ENCODE measurements at places on chromosomes 7 and 10. TPM values are rescaled to one million over a fixed set of nuclear protein-coding genes. Genes with fewer than 3 reads are reported as not detected.

FAM25C gene
- total RNA-seq, result not detected

- DNase-seq, result no peak
These were observed 205.5 kb upstream of the CDC14C start for GRCh38 chr7:48718731-48719378.

GRCh38 chr7:137040745-137041144 lies 172.3 kb downstream of the CHRM2 start:
- no peak for DNase-seq

- no peak for DNase-seq
These were observed 5.0 kb downstream of the CHAT start for GRCh38 chr10:49618821-49619220.

DNA sequence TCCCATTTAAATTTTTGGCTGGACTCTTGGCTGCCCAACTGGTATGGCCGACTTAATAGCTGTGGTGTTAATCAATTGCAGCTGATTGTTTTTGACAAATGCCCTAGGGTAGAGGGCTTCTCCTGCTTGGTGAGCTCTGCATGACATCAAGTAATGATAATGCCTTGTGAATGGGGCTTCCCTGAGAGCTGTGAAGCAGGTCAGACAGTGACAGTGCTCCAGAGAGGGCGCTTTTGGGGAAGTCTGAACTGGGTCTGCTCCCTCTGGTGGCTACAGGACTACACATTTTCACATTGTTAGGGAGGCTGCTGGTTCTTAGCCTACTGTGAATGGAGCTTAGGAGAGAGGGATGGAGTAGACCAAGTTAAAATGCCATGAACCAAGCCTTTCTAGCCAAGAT lies 98.8 kb downstream of the SDK1 start:
- peak; percentile 49 for DNase-seq

GRCh38 chr10:114596793-114597192 lies 61.3 kb downstream of the ABLIM1 start:
- DNase-seq, result no peak

DNA sequence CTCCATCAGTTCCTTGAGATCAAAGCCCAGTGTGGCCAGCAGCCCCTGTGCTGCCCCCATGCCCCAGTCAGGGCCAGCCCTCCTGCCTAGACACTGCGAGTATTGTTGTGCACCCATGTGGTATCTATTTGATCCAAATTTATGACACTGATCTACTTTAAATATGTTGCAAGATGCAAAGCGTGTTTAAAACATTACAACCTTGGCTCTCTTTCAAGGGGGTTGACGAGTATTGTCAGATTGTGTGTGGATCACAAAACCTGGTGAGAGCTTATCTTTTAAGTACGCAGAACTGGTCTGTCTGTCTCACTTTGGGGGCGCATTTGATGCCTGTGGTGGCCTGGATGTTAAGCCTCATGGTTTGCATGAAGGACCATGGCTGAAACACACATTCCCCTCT lies 108.9 kb downstream of the COL13A1 start:
- no peak for DNase-seq

NXPH1 gene
- total RNA-seq, result 0.17 TPM

SCART1 gene
- total RNA-seq, result 3.7 TPM

- DNase-seq, result no peak
These were observed 118.7 kb downstream of the HIPK2 start for GRCh38 chr7:139658908-139659675.

DNA sequence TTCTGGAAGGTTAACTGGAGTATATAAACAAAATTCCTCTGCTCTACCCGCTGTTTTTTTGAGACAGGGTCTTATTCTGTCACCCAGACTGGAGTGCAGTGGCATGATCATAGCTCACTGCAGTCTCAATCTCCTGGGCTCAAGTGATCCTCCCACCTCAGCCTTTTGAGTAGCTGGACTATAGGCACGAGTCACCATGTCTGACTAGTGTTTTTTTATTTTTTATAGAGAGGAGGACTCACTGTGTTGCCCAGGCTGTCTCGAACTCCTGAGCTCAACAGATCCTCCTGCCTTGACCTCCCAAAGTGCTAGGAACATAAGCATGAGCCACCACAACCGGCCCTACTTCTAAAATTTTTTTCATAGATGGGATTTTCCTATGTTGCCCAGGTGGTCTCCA lies 2.2 kb downstream of the RAB18 start:
- DNase-seq, result no peak

GRCh38 chr7:103996639-103997038 lies 7.2 kb upstream of the RELN start:
- no peak for DNase-seq

LLCFC1 gene
- not detected for total RNA-seq

WNT8B gene
- not detected for total RNA-seq

NOLC1 gene
- total RNA-seq, result 231 TPM

GRCh38 chr10:45378914-45379726 lies 5.1 kb downstream of the ALOX5 start:
- DNase-seq, result no peak

DNA sequence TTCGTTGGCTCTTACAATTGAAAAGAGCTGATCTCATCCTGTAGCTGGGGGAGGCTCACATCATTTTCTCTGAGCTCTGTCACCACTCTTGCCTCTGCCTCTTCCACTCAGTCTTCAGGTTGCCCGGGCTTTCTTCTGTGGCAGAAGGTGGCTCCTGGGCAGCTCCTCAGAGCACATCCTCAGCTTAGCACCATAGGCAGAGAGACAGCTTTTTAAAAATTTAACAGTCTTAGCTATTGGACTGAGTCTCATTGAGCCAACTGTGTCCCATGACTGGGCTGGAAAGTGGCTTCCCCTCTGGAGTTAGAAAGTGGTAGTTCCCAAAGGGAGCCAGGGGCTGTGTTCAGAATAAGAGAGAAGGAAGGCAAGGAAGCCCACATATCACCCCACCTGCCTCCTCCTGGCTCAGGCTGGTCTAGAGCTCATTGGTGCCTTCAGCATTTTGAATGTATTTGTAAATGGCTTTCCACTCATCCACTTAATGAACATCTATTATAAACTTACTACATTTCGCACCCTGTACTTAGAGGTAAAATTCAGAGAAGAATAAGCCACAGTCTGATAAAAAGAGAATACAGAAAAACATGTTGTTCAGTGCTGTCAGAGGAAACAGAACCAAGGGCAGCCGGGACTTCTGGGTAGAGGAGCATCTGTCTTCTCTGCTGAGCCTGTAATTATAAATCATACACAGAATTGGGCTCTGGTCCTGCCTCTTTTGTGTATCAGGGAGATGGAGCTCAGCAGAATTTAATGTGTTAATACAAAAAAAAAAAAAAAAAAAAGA lies 119.3 kb downstream of the WDFY4 start:
- no peak for DNase-seq

All from HCT116 (cell line).